ENCODE measurements at places on chromosomes 3 and 15.
A peak's percentile ranks its signal among the peaks of the same experiment; 100 is the strongest.

DNA sequence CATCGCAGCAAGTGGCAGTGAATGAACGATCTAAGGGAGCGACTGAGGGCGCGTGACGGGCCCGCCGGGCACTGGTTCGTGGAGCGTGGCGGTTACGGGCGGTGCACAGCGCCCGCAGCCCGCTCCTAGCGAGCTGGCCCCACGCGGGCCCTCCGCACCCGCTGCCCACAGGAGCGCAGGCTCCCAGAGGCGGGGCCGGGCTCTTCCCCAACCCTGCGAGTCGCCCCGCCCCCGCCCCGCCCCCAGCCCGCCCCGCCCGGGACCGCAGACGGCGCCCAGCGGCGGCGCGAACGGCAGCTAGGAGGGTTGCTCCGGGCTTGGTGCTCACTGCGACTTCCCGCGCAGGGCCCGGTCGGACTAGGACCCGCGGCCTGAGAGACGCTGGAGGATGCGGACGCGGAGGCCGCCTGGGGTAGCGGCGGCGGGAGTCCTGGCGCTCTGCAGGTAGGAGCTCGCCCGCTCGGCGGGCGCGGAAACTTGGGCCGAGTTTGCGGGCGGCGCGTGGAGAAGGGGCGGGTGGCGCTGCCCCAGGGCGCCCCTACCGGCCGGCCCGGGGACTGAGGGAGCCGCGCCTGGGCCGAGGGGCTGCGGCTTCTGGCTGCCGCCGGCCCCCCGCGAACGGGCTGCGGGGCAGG, at the start of gene C15orf39:
C15orf39 (plus strand) TSS at position 267 of the 635 bp plus-strand sequence. CDS start 4,167 bp downstream, outside the sequence.
- ATAC-seq: peak; percentile 69

DNA sequence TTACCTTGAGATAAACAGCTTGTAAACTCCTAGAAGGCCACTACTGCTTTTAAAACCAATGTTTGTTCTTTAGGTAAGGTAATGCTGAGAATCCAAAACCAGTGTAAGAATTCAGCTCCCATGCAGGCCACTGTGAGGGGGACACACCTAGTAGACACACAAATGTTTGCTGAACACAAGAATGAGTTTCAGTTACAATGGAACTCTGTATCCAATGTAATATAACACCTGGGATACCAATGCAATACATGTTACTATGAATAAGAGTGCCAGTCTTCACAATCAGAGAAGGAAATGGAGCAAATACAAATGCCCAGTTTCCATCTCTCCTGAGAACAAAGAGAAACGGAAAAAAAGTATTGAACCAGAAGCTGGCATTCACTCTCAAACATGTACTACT, 65.9 kb downstream of the IGF2BP2 start:
- ATAC-seq: no peak

GRCh38 chr15:81286621-81287121, 37.3 kb downstream of the STARD5 start:
- peak; percentile 89 for ATAC-seq

GRCh38 chr15:25900901-25901300, 37.8 kb upstream of the ATP10A start:
- no peak for ATAC-seq

DNA sequence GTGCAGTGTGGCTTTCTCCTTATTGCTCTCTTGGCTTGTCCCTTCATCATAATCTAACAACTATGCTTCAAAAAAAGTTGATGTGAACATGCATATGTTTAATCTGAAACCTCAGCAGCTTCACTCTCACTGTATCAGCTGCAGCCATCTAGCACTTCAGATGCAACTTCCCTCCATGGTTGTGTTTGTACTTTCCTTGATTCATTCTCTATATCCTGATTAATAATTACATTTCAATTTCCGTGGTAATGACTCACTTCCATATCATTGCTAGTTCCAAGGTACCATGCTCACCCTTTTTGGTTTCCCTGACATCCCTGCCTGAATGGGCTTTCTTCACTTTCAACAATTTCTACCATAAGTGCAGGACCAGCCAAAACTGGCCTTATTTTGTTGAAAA, 51.2 kb downstream of the MDFIC2 start:
- ATAC-seq: no peak

All from activated T-helper 17 cell treated with anti-CD3 and anti-CD28 coated beads, Interleukin-2, amount 50 U/mL, for 72 hours (primary cell).